ENCODE measurements at places on chromosomes 11 and 22.

DNA sequence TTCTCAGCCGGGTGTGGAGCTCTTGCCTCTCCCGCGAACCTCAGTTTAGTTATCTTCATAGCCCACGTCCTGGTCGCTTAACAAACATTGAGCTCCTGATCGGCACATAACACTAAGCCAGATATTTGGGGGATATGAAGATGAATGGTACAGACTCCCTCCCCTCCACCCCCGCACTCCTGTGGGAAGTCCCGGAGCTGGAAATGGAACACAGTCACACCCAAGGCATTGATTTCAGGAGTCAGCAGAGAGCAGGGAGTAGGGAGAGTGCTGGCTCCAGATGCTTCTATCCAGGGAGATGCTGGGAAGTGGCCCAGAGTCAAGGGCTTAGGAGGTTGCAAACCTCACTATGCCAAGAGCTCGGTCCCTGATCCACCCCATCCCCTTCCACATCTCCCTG is 26.1 kb upstream of the CABP7 start:
- DNase-seq: no peak

- no peak for DNase-seq
Observed at GRCh38 chr11:94671553-94672366, 96.4 kb upstream of the AMOTL1 start.

DNA sequence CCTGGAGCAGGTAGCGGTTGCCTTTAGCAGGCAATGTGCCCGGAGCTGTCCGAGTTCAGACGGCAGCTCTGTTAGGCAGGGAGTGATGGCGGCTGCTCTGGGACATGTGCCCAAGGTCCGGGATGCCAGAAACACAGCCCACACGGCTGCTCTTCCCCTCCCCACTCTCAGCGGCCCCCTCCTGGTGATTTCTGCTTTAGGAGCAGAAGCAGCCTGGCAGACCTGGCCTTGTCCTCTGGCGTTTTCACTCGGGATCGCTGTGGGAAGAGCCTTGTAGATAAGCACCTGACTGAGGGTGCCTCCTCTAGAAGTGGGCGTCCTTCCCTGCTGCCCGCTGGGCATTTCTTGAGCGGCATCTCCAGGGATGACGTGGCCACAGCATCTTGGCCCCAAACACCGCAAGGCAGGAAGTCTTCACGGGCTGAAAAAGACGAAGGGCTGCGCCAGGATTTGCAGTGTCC is 392.2 kb downstream of the TBC1D22A start:
- no peak for DNase-seq

- DNase-seq: no peak
Observed at GRCh38 chr22:47032956-47033647, 270.7 kb downstream of the TBC1D22A start.

- DNase-seq: no peak
Observed at GRCh38 chr11:108319541-108320145, 96.8 kb downstream of the ATM start.

DNA sequence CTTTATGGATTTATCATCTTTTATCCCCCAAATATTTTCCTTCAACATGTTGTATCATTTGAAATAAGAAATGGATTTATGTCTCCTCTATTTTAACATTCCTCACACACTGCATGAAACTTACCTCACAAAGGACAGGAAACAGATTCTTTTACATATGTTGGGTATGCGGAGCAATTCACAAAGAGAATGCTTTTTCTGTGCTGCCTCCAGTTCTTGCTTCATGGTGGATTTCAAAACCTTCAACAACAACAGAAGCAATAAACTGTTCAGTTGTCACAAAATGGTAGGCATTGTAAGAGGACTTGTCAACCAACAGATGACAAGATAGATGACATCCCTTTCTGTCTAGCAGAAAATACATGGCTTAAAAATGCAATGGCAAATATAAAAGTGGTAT is 36.5 kb upstream of the SLC22A24 start:
- DNase-seq: no peak

DNA sequence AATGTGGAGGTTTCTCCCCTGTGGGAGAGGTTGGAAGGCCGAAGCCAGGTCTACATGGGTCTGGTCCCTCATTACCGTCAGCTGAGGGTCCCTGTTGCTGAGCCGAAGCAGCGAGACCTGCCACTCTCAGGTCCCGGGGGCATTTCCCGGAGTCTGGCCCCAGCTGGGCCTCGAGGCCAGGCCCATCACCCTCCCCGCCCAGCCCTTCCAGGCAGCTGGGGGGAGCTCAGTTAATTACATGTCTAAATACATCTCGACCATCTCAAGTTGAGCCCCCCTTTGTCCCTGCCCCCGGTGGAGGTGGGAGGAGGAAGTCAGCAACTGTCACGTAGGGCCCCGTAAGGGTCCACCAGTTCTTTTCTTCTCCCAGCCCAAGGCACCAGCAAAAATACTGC is 3.6 kb downstream of the CDKN1C start:
- no peak for DNase-seq

- no peak for DNase-seq
Observed at GRCh38 chr22:41524251-41524661, 20.0 kb downstream of the POLR3H start.

DNA sequence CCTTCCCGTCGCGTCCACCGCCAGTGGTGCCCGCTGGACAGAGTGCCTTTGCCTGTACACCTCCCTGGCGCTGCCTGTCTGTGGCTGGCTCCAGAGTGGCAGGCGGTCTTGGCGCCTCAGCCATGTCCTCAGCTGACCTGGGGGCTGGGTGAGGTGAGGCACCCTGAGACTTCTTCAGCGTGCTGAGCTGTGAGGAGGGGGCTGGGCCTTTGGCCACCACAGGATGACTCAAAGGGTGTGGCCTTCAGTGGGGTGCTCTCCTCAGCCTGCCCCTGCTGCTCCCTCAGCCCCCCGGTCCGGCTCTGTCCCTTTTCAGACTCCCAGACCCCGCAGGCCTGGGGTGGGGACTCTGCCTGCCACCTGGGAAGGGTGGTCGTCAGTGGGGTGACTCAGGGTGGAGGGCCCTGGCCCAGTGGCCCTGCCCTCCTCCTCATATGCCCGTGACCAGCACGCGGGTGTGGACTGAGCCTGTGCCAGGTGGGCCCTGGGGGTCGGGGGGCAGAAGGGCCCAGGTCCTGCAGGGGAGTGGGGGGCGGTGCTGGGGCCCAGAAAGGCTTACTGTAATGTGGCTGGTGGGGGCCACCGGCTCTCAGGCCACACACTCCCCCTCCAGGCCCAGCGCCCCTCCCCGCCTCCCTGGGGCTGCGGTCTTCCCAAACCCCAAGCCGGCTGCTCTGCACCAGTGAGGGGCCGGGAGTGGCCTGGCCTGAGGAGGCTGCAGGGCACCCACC is 15.9 kb downstream of the CRELD2 start:
- no peak for DNase-seq

GRCh38 chr11:45031912-45032519 is 81.3 kb upstream of the TP53I11 start:
- no peak for DNase-seq

- DNase-seq: no peak
Observed at GRCh38 chr11:83827520-83827919, 541.4 kb upstream of the CCDC90B start.

DNA sequence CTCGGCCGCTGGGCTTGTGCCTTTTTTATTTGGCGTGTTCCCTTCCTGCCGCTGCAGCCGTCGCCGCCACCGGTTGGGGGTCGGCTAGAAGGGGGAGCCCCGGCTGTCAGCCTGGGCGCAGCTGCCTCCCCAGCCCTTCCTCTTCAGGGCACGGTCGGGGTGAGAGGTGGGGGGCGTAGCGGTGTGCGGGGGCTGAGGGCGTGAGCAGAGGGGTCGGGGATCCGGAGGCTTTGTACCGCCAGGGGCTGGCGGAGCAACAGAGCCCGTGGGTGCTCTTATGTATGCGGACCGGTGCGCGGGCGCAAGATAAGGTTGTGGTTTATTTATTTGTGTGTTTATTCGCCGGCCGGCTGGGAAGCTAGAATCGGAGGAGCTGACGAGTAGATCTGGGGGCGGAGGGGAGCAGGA is 477 bp downstream of the ZBTB16 start:
- no peak for DNase-seq

DNA sequence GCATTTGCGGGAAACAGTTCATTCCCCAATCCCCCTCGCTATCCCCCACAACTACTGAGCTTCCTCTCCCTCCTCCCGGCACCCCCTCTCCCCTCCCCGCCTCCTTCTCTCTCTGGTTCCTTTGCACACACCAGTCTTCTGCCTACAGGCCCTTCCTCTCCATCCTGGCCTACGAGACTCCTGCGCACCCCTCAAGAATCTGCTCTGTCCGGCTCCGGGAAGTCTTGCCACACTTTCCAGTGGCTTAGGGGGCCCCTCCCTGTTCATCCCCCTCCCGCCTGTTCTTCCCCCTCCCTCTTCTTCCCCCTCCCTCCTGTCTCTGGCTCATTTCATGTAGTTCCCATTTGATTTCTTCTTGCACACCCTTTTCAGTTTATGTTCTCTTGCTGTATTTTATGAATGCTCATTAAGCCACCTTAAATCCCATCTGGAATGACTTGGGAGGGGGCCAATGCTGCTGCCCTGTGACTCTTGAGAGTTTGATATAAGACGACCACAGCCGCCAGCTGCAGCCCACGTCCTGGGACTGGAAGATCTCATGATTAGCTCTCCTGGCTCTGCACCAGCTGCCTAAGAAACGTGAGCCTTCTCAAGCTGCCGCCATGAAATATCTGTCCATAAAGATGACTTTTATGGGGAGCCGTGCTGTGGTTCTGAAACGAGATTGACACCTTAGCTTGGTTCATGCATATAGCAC is 50.9 kb downstream of the RPS6KA4 start:
- DNase-seq: no peak

DNA sequence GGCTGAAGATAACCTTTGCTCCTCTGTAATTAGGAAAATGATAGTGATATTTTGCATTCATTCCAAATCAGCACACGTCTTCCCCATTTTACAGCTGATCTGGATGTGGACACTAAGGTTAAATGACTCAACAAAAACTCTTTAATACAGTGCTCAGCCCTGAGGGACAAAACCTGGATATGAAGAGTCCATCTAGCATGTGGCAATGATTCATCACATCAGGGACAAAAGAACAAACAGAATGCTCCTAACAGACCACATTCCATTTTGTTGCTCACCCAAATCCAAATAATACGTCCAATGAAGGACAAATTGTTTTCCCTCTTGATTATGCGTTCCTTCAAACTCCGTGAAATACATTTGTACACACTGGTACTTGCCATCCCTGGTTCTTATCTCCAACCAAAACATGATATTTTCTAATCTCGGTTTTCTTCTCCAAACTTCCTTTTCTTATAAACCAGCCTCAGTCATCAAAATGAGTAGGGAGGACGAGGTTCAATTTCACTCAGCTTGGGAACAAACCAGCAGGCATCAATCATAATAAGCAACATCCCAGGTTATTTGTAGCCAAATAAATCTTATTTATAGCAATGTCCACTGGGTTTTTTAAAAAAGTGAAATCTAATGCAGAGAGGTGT is 53.7 kb upstream of the MTMR2 start:
- no peak for DNase-seq

GRCh38 chr11:58999291-58999680 is 60.0 kb downstream of the GLYATL1 start:
- DNase-seq: no peak

GRCh38 chr22:26072621-26073020 is 96.6 kb upstream of the SEZ6L start:
- no peak for DNase-seq

GRCh38 chr22:32800158-32800882 is 1.2 kb upstream of the TIMP3 start:
- DNase-seq: no peak

- DNase-seq: no peak
Observed at GRCh38 chr22:20441631-20442484, 4.2 kb upstream of the SCARF2 start.

GRCh38 chr11:123753110-123753509 is 1.2 kb downstream of the OR6X1 start:
- DNase-seq: no peak

- no peak for DNase-seq
Observed at GRCh38 chr22:31876156-31876920, 68.0 kb upstream of the YWHAH start.

GRCh38 chr11:791658-792534 is 2.0 kb upstream of the CEND1 start:
- no peak for DNase-seq

DNA sequence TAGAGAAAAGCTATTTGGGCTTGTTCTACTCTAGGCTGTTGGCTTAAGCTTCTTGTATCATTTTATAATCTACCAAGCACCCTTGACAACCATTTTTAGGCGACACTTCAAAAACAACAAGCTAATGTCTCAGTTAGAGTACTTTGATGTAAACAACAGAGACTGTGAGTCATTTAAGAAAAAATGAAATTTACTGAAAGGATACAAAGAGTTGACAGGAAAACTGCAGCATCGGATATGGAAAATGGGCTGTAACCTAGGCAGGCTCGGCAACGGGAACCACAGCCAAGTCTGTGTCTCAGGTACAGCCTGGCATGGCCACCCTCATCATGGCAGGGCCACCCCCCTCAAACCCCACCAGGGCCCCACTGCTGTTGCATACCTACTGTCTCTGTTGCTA is 4.4 kb upstream of the RNF169 start:
- DNase-seq: no peak

- no peak for DNase-seq
Observed at GRCh38 chr11:111300569-111300968, 2.2 kb downstream of the POU2AF3 start.

- DNase-seq: no peak
Observed at GRCh38 chr11:64060861-64061444, 25.2 kb downstream of the FLRT1 start.

GRCh38 chr22:44801476-44801875 is 49.1 kb downstream of the ARHGAP8 start:
- DNase-seq: no peak

DNA sequence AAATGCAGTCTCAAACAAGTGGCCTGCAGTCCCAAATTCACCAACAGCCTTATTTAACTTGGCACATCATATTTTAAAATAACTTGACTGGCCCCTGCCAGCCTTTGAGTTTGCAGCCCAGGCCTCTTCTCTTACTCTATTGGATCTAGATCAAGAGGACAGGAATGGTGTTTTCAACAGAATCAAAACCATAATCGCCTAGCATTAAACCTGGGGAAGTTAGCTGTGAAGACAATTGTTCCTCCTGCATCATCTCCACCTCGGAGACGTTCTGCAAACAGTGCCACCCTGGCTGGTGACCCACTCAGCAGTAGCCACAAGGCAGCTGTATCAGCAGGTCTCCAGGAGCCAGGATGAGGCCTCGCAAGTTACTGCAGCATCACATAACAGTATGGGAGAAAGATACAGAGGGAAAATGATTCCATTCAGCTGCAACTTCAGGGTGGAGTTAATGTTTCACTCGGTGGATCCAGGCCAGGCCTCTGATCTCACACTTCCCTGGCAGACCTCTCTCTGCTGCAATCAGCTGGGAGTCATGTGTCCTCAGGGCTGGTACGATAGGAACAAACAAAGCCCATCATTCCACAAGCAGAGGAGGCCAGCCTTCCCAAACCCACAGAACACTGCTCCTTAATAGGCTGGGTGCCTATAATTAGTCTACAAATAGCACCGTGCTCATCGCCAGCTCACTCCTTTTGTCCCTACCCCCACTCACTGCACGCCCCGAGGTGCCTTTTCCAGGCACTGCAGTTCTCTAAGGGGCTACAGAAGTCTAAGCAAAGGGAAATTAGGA is 18.6 kb upstream of the SCN2B start:
- DNase-seq: no peak

GRCh38 chr11:90223248-90223585 is 368 bp upstream of the CHORDC1 start:
- no peak for DNase-seq

- no peak for DNase-seq
Observed at GRCh38 chr11:93743291-93743690, 1.8 kb downstream of the C11orf54 start.

- DNase-seq: no peak
Observed at GRCh38 chr11:80214413-80214812, 773.6 kb upstream of the TENM4 start.
